AG08395 (cell line): ENCODE measurements at places on chromosomes 2 and 18.
A peak's percentile ranks its signal among the peaks of the same experiment; 100 is the strongest.

DNA sequence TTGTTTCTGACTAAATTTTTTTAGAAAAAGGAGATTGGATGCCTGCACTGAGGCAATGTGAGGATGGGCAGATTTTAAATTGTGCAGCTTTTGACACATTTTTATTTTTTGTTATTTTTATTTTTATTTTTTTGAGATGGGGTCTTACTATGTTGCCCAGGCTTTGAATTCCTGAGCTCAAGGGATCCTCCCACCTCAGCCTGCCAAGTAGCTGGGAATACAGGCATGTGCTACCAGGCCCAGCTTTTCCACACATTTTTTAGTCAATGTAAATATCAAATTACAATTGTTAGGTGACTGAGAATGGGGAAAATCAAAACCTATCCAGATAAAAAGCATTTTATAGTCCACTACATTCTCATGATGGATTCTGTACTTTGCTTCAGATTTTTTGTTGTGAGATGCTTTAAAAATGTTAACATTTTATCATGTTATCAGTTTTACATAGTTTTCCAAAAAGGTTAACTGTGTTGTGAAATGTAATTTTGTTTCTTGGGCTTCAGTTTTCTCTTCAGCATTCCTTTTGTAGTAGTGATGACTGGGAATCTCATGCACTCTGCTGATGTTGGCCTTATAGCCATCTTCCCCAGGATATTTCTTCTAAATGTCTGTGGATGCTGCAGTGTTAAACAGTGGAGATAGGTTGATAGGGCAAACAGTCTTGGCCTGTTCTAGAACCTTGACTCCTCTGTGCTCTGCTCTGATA lies 41.4 kb downstream of the PKP4 start:
- no peak for DNase-seq

DNA sequence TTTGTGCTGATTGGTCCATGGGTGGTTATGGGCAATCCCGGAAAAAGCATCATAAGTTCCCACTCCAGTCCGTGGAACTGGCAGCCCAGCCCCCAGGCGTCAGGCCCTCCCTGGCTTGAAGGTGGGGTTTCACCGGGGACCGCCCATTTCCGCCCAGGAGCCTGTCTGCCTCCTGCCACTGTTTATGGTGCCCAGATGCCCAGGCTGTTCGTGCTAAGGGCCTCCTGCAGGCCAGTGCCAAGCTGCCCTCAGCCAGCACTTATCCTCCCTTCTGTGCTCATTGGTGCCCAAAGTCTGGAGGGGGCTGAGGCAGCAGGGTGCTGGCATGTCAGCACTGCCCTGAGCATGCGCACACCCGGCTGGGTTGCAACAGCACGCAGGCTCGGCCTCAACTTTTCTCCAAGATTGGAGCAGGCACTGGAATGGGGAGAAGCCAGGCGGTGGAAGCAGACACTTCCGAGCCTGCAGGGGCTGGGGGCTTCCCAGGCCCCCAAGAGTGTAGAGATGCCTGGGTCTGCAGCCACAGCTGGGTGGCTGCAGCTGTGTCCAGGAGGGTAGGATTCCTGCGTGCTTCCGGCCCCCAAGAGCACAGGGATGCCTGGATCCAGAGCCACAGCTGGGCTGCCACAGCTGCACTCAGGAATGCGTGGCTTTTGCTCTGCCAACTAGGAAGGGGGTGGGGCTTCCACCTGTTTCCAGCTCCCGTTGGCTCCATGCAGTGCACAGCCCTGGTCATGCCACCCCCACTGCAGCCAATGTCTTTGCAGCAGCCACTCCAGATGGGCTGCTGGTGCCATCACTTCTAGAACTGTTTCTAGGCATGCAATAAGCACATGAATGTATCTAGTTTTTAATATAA lies 74.0 kb downstream of the AGPS start:
- DNase-seq: no peak

- no peak for DNase-seq
Measured at GRCh38 chr2:132009874-132010521, 151.8 kb downstream of the ANKRD30BL start.

DNA sequence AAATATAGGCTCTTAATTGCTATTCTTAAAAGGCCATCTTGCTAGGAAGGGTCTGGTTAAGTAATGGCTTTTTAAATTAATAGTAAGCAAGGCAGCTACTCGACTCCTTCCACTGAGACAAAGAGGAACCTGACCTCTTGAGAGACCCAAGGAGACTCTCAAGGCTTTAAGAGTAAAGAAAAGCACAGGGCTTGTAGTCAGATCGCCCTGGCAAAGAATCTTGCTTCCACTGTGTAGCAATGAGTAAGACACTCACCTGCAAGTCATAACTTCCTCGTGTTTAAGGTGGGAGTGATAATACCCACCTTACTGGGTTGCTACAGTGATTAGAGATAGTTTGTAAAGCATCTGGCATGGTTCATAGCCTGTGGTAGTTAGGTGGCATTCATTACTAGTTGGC lies 274.5 kb downstream of the TSN start:
- no peak for DNase-seq

GRCh38 chr2:174350018-174350417 lies 15.3 kb downstream of the SP9 start:
- DNase-seq: peak; percentile 33

DNA sequence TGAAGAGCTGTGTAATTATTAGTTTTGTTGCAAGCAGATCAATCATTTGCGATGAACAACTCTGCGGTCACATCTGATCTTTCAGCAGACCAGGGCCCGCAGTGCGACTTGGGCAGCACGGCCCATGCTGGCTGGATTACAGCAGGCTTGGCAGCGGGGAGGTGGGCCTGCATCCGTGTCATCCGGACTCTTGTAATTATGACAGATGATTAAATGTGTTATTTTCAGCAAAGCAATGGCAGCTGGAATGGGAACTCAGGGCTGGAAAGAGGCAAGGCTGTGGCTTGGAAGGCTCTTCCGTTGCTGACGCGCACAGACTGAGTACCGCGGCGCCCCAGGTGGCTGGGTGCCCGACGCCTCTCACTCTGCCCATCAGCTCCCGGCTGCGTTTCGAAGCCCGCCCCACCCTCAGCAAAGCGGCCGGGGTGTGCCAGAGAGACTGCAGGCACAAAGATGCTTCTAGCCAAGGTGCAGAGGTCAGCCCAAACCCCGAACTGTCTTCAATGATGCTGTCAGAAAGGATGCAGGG lies 397.4 kb upstream of the SALL3 start:
- no peak for DNase-seq

GRCh38 chr2:88099798-88100488 lies 27.9 kb downstream of the FABP1 start:
- DNase-seq: no peak

GRCh38 chr2:8743261-8743660 lies 61.4 kb downstream of the ID2 start:
- no peak for DNase-seq

GRCh38 chr2:156687715-156688114 lies 251.5 kb downstream of the GPD2 start:
- DNase-seq: no peak

DNA sequence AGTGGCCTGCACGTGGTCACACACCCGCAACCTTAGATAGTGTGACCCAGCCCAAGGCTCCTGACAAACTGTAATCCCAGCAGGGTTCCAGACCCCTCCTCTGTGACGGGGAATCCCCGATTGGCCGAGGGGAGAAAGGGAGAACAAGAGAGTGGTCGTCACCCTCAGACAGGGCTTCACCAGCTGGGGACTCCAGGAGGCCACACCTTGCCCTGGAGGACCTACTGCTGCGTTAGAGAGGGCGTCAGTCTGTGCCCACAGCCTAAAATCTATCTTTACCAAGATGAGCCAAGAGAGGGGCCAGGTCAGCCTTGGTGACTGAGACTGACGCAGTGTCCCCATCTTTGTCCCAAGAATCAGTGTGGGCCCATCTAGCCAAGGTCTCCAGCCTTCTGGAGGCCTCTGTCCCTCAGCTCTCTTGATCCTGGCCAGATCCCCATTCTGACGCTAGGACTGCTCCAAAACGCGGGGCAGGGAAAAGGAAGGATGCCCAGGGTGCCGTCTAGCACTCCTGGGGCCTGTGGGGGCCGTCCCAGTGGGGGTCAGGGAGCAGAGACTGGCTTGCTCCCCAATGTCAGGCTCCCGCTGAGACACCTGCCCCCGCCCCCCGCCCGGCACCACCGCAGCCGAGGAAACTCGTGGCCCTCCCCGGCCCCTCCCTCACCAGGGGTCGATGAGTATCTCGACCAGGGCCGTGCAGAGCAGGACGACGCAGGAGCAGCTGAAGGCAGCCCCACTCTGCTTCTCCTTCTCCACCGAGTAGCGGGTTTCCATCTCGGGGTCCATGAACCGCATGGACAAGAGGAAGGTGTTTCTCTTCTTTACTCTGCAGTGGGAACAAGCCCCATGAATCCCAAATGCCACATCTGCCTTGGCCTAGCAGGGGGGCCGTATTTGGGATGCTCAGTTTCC lies 40.9 kb downstream of the CENPO start:
- DNase-seq: no peak

- DNase-seq: no peak
Measured at GRCh38 chr2:205768815-205769494, 86.7 kb downstream of the NRP2 start.

DNA sequence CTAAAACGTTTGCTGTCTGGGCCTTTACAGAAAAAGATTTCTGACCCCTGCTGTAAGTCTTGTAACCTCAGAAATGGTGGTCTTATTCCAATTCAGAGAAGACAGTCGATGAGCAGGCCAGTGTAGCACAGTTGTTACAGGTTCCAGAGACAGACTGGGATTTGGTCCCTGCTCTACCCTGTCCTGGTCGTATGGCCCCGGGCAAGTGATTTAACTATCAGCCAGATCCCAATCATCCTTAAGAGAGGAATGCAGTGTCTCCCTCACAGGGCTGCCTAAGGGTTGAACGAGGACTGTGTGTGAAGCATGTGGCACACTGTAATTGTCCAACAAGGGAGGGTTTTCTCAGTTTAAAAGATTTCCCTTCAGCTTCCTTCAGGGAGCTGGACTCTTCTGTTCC lies 47.2 kb downstream of the HK2 start:
- no peak for DNase-seq

DNA sequence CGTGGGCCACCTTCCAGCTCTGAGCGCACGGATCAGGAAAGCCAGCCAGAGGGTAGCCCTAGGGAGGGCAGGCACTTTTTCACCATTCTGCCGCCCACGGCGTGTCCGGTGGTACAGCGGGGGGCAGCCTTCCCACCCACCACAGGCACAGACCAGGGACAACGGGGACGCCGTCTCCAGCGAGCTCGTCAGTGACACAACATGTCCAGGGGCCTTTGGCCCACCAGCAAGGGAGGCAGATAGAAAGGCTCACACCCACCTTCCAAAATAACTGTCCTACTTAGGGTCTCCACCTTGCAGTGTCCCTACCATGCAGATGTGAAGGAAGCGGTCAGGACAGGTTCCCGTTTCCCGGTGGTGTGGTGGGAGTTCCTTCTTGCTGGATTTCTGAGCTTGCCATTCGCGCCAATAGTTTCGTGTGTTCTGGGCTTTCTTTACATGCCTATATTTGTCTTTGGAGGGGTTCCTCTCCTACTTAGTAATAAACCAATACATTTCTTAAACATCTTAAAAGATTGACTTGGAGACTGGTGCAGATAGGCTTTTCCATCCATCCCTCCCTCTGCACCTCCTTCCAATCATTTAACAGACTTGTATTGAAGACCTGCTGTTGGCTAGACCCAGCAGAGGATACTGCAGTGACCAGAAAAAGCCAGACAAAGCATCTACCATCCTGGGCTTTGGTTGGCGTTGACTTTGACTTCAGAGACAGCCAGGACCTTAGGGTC lies 872 bp downstream of the ASB1 start:
- DNase-seq: no peak

- no peak for DNase-seq
Measured at GRCh38 chr2:127641846-127642507, 4.0 kb upstream of the GPR17 start.

DNA sequence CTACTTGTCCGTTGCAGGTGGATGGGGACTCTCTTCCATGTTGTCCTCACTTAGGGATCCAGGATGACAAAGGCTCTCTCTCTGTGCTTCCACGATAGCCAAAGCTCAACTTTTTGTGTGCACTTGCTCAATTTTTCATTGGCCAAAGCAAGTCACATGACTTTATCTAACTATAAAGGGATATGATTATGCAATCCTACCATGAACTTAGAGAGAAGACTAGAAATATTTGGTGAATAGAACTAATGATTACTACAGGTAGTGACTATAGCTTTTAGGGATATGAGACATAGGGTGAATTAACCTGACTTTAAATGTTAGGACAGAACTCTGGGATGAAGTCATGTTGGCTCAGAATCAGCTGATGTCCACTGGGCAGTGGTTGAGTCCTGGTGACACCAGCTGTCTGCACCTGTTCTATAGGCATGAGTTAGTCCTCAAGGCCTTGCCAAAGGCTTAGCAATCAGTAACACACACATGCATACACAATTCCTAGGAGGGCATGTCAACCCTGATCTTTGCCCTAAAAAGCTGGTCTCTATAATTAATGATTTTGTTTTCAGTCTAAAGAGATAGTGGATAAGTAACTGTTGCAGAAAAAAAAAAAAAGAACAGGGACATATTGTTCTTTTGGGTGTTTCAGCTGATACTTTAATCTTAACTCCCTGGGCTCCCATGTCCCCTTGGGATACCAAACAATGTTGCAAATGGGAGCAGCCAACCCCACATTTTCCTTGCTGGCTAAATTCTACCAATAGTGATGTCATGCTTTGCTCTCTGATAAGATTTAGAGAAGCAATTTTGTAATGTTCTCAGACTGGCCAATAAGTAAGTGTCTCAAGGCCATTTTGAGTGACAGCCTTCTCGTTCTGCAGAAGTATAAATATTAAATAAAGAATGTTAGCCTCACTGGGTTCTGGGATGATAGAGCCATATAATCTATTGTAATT lies 12.5 kb upstream of the HK2 start:
- DNase-seq: no peak
